Peyer's patch (tissue), 4 donors: ENCODE measurements at places on chromosomes 2 and 18.

GRCh38 chr18:21110713-21111345, 784 bp downstream of the ROCK1 start:
- DNase-seq: peak; percentile 84

GRCh38 chr2:42835577-42836371, 43.4 kb upstream of the HAAO start:
- peak; percentile 63 for DNase-seq

- DNase-seq: no peak
Measured at GRCh38 chr2:234146087-234146826, 95.8 kb downstream of the SPP2 start.

GRCh38 chr18:79465392-79465991, 69.8 kb downstream of the NFATC1 start:
- peak; percentile 84 for DNase-seq

DNA sequence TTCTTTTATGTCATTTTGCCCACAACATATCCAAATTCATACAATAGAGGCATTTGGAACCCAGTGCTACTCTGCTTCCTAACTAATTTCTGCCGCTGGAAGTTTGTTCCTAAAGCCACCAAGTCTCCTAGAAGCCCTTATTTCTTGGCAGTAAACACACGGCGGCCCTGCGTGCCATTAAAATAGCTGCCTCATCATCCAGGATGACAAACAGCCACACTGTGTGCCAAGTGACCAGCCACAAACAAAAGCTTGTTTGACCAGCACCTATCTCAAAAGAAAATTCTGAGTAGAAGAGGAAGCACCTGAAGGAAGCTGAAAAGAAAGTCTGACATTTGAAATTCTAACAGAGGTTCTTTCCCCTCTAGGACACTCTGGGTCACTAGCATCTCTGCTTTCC, 64.2 kb downstream of the BCL11A start:
- DNase-seq: no peak

- DNase-seq: no peak
Measured at GRCh38 chr2:25274868-25275574, 66.7 kb downstream of the DNMT3A start.

- no peak for DNase-seq
Measured at GRCh38 chr18:45538444-45538843, 76.8 kb upstream of the SLC14A2 start.

GRCh38 chr2:105504459-105504858, 105.6 kb upstream of the FHL2 start:
- no peak for DNase-seq

- no peak for DNase-seq
Measured at GRCh38 chr2:116716444-116716843, 1098.0 kb upstream of the DDX18 start.

GRCh38 chr2:155839991-155840390, 492.5 kb downstream of the NR4A2 start:
- DNase-seq: no peak
